Dermis blood vessel endothelial cell (primary cell): ENCODE measurements at places on chromosomes 1 and 21.

GRCh38 chr1:52669696-52670095 lies 28.5 kb downstream of the COA7 start:
- DNase-seq = no peak

DNA sequence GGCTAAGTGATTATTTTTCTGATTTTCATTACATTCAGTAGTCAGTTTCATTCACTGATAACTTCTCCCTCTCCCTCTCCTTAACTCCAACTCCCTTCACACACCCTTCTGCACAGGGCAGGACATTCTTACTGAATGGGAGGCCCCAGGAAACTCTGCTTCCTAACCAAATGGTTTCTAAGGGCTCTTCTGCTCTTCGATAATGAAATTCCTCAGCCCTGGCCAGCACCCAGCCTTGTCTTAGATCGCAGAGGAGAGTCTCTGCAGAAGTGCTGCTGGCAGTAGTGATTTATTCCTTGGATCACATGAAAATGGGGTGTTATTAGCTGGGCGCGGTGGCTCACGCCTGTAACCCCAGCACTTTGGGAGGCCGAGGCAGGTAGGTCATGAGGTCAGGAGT lies 16.4 kb downstream of the PLEKHM2 start:
- DNase-seq = no peak

DNA sequence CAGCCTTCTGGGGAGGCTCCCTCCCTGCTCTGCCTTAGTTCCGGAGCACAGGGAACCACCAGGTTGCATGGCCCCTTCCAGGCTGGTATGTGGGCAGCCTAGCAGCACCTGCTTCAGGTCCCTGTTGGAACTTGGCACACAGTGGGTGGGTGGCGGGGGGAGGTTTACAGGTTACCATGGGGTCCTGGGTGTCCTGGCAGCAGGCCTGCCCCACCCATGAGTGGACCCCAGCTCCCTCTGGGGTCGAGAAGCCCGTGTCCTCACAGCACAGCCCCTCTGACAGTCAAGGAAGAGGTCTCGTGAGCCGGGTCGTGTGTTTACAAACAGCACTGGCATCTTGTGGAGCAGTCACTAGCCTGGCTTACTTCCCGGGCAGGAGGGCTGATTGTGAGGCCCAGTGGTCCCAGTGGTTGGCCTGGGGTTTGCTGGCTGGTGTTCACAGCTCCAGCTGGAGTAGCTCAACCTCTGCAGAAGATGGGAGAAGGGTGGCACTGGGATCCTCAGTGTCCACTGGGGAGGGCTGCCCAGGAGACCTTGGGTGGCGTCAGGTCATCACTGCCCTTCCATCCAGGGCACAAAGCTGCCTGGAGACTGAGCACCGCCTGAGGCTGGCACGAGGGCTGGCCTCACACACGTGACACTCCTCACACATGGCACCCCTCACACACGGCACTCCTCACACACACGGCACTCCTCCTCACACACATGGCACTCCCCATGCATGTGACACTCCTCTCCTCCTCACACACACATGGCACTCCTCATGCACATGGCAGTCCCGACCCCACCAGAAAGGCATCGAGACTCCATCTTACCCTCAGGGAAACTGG lies 100.9 kb downstream of the RIPK4 start:
- no peak for DNase-seq

- DNase-seq = no peak
Measured at GRCh38 chr1:6870086-6870485, 84.8 kb downstream of the CAMTA1 start.
